Thymus (tissue), 14 donors: ENCODE measurements at places on chromosomes 7 and 10.

- DNase-seq, result no peak
These were observed 59.4 kb downstream of the RAB11FIP2 start for GRCh38 chr10:117987244-117987909.

- DNase-seq, result no peak
These were observed 171.1 kb downstream of the ITGB1 start for GRCh38 chr10:32786968-32787367.

DNA sequence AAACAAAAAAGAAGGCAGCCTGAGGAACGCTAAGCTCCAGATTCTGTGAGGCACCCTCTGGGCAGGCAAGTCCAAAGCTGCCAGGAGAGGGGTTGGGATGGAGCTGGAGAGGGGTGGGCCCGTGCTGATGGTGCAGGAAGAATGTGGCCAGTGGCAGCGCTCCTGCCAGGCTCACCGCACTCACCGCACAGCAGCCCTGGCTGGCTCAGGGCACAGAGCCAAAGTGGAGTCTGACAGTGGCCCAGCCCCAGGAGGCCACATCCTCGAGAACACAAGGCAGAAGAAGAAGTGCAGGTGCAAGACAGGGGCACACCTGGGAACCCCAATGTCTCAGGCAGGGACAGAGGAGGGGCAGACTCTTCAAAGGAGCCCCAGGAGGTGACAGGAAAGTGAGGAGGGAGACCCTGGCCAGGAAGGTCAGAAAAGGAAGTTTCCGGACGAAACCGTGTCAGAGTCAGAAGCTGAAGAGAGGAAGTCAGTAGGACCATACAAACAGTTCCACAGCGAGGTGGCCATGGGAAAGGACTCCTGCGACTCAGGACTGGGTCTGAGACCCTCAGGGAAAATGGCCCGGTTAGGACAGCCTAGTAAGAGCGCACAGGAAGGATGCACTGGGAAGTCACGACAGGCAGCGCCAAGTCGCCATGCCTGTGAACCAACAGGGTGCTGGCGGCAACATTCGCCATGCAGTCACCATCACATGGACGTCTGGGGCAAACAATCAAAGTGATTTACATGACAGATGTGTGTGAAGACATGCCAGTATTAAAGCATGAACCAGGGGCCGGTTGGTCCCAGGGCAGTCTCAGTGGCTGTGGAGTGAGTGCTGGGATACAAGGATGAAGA, 54.4 kb downstream of the COBL start:
- DNase-seq, result no peak

GRCh38 chr7:151064454-151064853, 5.1 kb downstream of the SLC4A2 start:
- no peak for DNase-seq

GRCh38 chr7:35988818-35989217, 164.2 kb upstream of the EEPD1 start:
- DNase-seq, result no peak

DNA sequence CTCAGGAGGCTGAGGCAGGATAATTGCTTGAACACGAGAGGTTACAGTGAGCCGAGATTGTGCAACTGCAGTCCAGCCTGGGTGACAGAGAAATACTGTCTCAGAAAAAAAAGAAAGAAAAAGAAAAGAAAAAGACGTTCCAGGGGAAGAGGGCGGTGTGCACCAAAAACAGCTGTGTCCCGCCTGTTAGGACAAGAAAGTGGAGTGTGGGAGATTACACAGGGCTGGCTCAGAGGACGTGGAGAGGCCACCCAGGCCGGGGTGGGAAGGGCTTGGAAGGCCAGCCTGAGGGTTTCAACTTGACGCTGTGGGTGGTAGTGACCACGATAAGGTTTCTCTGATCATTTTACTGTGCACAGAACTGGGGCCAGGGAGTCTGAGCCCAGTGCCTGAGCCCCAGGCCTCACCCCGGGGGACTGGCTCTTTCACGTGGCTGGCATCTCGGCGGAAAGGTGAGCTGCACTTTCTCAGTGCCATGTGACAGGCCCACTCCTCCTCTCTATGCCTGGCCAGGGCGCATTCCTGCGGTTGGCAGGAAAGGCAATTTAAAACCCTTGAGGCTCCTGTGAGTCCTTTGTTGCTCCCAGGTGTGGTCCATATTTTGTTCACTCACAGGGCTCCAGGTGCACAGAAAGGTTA, 13.9 kb downstream of the RHBDD2 start:
- no peak for DNase-seq

DNA sequence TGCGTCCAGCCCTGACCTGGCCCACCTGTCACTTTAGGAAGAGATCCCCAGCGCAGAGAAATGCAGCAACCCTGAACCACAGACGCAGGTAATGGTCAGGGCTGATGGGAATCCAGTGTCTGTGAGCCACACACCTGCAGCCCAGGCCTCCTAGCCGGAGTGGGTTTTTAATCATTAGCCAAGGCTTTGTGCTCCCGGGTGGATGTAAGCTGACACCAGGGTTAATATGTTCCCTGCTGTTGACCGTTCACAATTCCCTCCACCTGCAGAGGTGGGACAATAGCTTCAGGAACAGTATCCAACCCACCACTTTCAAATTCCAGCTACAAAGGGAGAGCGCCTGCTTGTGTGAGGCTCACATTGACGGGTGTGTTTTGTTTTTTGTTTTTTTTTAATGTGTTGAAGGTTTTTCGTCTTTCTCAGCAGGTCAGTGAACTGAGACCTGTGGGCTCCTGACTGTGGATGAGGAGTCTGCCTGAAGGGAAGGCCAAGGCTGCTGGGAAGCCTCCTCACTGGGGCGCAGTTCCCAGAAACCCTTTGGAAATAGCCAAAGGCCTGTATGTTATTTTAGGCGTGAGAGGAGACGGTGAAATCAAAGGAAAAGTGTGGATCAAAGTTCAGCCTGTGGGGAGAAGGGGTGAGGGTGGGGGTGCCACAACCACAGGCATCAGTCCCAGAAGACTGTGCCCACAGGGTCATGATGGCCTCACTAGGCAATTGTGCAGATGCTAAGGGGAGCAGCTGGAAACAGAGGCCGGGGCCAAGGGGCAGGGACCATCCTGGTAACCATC, 111.1 kb downstream of the TNS3 start:
- no peak for DNase-seq

DNA sequence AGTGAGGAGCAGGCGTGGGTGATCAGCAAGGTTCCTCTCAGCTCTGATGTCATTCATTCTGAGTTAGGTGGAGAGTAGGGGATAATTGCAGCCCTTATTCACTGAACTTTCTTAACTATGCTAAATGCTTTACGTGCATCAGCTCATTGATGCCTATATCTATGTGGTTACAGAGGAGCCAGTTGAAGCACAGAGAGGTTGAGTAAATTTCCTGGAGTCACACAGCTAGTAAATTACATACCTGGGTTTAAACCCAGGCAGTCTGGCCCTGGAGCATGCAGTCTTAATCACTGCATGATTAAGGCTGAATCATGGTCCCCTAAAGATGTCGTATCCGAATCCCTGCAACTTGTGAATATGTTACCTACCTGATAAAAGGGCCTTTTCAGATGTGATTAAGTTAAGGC, 99.6 kb downstream of the GRK5 start:
- DNase-seq, result no peak

- DNase-seq, result no peak
These were observed 36.0 kb downstream of the COL17A1 start for GRCh38 chr10:104049504-104050250.

- DNase-seq, result no peak
These were observed 18.4 kb downstream of the FAM53B start for GRCh38 chr10:124725791-124726190.
